Sciatic nerve (tissue), 2 donors: ENCODE measurements at places on chromosomes 13 and 19. TPM values are rescaled to one million over a fixed set of nuclear protein-coding genes. Genes with fewer than 3 reads are reported as not detected.

GRCh38 chr13:40181203-40181845 is 485.1 kb downstream of the FOXO1 start:
- DNase-seq, result no peak

DNA sequence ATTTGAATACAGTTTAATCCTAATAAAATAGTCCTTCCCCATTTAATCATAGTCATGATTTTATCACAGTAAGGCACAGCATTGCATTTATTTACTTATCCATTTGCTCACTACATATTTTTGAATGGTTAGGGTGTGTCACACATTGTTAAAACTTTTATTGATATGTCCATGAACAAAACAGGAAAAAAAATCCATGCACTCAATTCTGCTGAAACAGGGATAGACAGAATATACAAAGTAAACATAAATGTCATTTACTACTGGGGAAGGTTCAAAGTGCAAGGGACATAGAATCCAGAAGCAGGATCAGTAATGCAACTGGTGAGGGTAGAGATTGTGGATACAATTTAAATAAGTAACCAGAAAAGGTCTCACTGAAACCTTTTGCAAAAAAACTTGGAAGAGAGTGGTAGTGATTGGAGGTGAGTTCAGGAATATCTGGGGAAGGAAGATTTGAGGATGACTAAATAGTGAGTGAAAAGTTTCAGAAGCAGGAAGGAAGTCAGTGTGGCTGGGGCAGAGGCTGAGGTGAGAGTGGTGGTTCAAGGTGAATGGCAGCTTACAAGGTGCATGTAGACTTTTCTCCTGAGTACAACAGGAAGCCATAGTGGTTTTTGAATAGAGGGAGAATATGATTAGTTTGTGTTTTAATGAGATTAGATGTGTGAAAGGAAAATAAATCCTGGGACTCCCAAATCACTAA is 387.2 kb upstream of the ATXN8OS start:
- no peak for DNase-seq

LHFPL6 gene
- total RNA-seq, result 146 TPM

ZNF17 gene
- total RNA-seq, result 20.1 TPM

- DNase-seq, result peak; percentile 21
These were observed 21.8 kb upstream of the RAB20 start for GRCh38 chr13:110583178-110583865.
